RPMI7951 (cell line): ENCODE measurements at places on chromosomes 2 and 18. TPM values are rescaled to one million over a fixed set of nuclear protein-coding genes. Genes with fewer than 3 reads are reported as not detected.

DNA sequence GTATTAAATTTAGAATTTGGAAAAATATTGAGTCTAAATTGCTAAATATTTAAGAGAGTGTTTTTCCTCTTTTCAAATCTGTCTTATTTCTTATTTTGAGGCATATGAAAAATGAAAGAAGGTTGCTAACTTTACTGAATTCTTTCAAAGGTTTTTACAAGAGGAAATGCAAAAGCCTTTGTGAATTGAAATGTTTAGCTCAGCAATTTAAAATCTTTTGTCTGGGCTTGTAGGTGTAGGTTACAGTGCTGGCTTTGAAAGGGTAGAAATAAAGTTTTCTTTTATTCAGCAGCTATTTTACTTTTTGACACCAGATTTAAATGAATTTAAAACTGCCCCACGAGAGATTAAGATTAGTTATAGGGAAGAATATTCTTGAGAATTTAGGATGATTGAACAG lies 192.0 kb downstream of the CDH7 start:
- DNase-seq: no peak

GRCh38 chr2:100674666-100675065 lies 111.9 kb downstream of the PDCL3 start:
- no peak for DNase-seq

DNA sequence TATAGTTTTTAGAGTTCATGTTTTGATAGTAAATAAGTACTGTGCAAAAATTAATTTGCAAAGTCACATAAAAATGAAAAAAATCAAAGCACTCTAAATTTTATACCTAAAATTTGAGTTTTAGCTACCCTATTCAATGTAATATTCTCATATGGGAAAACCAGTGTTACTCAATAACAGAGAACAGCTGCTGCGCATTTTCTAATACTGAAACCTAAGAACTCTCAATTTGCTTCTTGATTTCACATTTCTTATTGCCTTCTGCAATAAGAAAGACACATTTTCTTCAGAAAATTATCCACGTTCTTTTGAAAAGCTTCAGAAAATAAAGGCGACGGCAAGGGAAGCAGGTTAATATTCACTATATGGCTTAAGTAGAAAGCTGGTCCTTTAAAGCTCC lies 199.1 kb upstream of the CCDC150 start:
- DNase-seq: no peak

The POTEJ gene
- total RNA-seq: not detected in 2 replicates

DNA sequence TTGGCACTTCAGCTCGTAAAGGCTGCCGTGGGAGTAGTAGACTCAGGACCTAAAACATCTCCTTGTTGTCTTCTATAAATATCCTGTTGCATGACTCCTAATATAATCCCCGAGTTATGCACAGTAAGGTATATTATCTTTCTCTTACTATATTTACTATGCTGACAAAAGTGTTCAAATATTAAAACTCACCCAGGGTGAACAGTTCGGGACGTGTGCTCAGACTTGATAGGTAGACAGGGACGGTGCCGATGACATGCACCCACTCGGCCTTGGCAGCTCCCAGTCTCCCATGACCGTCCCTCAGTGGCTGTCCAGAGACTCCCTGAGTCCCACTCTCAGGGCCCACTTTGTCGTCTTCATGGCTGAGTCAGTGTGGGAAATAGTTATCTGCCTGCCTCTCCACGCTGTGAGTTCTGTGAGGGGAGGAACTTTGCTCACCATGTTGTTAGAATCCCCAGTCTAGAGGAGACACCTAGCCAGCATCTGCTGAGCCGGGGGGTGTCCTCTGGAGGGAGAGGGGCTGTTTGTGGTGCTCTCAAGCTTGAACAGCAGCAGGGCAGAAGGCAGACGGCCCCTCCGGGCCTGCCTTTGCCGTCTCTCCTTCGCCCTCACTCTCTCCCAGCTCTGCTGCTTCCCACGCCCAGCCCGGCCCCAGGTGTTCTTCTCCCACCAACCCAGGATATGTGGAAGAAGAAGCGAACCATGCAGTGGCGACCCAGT lies 75.0 kb downstream of the DGKD start:
- no peak for DNase-seq

The XIRP2 gene
- 0.10 and 0.12 TPM in 2 replicates for total RNA-seq

GRCh38 chr18:6604573-6604941 lies 125.0 kb upstream of the ARHGAP28 start:
- DNase-seq: no peak

DNA sequence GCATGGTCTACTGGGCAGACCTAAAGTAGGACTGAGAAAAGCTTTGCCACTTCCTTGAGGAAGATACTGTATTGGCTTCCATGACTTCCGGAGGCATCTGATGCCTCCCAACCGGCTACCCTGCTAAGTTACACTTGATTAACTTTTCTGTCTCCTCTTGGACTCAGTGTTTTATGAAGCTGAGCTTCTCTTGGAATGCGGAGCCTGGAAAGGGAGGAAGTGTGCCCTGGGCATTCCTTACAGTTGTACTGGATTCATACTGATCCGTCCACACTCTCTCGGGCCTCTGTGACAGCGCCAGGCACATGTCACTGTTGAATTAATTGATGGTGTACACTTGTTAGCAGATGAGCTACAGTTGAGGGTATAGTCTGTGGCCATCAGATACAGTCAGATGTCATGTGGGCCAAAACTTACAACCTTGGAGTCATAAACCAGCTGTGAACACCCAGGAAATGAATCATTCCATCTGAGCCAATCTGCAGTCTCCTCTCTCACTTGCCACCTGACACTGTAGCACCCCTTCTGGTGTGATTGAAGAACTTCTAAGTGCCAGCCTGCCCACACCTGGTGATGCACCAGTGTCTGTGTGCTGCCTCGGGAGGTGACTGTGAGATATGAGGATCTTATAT lies 122.5 kb downstream of the FHOD3 start:
- DNase-seq: peak; percentile 73

- DNase-seq: no peak
These were observed 218.1 kb downstream of the SP3 start for GRCh38 chr2:173747035-173747434.

DNA sequence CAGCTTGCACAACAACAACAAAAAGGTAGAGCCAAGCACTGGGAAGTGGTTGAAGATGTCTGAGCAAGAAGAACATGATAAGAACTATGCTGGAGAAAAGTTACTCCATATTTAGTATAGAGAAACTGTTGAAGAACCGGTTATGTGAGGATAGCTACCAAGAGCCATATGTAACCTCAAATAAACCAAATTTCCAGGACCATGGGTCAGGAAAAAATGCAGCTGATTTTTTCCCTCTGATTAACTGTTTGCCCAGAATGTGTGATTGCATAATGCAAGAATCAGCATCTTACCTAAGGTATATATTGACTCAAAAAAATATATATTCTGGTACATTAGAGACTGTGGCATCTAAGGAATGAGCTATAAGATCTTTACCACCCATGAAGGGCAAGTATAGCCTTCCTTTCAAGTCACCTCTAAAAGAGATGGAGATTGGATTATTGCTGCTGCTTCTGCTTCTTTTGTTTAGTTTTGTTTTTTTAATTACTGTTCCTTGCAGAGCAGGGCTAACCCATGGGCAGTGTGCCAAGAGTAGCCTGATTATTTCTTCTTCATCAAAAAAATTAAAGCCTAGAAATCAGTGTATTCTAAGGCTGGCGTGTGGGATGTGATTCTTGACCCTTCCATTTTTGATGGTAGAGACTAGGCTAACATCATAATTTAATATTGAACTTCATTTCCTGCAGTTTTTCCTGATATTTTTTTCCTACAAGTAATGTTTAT lies 76.9 kb upstream of the MAP3K20 start:
- no peak for DNase-seq

- peak; percentile 36 for DNase-seq
These were observed 176.5 kb downstream of the LTBP1 start for GRCh38 chr2:33123216-33123615.

The HIBCH gene
- total RNA-seq: 23.3 and 23.7 TPM in 2 replicates

The ACOXL gene
- total RNA-seq: not detected in 2 replicates

GRCh38 chr2:157792335-157793052 lies 83.6 kb downstream of the ACVR1 start:
- DNase-seq: peak; percentile 75

- no peak for DNase-seq
These were observed 718.2 kb downstream of the DPP10 start for GRCh38 chr2:115160531-115161080.

The CXCR1 gene
- not detected in 2 replicates for total RNA-seq

DNA sequence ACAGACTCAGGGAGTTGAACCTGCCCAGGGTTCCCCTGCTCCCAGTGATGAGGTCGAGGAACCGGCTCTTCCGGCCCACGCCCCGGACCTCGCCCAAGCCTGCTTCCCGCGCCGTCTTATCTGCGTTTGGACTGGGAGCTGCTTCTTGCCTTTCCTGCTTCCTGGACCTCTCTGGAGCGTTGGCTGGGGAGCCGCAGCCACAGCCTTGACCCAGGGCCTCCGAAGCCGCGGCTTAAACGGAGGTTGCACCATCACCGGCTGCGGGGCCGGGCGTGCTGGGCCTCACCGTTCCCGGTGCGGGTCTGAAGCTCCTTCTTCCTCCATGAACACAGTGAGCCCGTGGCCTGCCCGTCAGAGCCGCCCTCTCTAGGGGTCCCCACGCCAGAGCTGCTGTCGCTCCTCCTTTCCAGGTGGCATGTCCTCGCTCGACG lies 13.3 kb downstream of the NTSR2 start:
- no peak for DNase-seq

DNA sequence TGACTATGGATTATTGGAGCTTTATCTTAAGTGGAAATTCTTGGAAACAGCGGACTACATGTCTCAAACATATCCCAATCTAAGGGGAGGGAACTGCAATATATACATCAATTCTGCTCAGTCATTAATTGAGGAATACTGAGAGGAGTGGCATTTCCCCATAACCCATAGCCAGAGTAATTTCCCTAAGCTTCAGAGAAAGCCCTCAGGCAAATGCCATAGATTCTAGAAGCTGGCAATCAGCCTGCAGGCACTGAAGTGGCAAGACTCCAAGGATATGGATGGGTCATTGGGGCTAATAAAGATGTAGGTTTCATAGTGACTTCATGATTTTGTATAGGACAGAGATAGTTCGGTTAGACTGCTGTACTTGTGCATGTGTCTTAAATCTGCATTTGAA lies 1960.5 kb upstream of the PIK3C3 start:
- no peak for DNase-seq

The AMER3 gene
- not detected in 2 replicates for total RNA-seq

- peak; percentile 40 for DNase-seq
These were observed 72.8 kb upstream of the TMEFF2 start for GRCh38 chr2:192267484-192267883.

DNA sequence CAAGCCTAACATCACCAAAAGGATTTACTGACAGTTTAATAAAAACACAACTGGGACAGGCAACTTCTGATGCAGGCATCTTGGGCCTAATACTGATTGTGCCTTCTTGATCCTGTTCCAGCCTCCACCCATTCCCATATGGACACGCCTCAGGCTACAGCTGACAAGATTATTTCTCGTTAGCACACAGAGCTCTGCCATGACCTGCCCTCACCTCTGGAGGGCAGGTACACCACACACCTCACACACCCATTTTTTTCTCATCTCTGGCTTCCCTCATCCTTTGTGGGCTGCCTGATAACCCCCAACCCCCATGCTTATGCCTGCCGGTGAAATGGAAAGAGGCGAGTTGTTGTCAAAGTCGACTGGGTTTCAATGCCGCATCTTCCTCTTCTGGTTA lies 147.0 kb downstream of the ANTXR1 start:
- DNase-seq: peak; percentile 49

The PJVK gene
- total RNA-seq: 0.59 TPM in 1 of 2 replicates, not detected in the other

DNA sequence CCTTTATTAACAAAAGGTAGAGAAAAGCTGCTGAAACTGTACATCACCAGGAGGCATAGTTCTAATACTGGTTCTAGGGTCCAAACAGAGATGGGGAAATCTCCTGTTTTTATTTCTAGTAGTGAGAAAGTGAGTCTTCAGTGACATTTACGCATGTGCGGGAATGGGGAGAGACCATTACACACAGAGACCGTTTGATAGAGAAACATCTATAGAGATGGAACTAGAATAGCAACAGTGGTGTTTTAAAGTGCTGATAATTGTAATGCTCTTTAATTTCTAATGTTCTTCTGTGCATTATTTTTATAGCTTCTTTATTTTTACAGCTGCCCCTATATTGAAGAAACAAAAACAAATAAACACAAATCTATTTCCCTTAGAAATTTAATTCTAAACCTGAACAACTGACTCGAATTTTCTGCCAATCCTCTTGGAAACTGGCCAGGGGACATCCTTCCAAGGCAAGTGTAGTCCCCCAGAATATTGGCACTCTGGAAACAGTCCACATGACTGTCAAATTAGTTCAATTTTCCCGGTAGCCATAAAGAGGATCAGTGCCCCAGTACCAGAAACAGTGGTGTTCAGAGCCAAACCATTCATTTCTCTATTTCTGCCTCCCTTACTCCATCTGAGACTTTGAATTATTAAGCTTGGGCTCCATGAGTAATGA lies 260.9 kb downstream of the ICOS start:
- no peak for DNase-seq

The RTP5 gene
- not detected in 2 replicates for total RNA-seq

- DNase-seq: no peak
These were observed 30.1 kb upstream of the MBOAT2 start for GRCh38 chr2:9033385-9034168.

The FSIP2 gene
- 0.78 and 1.9 TPM in 2 replicates for total RNA-seq

- no peak for DNase-seq
These were observed 82.6 kb upstream of the ALPP start for GRCh38 chr2:232295971-232296370.

The ASB18 gene
- total RNA-seq: not detected in 2 replicates

The SLC4A3 gene
- 2.8 and 3.0 TPM in 2 replicates for total RNA-seq

DNA sequence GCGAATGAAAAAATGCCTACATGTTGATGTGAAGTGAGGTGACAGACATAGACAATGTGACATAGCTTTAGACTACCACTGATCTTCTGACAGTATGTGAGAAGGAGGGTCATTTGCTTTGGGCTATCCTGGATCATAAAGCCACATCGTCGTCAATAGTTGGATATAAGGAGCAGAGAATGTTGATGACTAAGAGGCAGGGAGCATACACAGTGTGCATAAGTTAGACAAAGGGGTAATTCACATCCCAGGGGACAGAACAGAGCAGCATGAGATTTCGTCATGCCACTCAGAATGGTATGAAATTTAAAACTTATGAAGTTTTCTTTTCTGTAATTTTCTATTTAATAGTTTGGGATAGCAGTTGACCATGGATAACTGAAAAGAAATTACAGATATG lies 403.2 kb downstream of the DSC3 start:
- no peak for DNase-seq

DNA sequence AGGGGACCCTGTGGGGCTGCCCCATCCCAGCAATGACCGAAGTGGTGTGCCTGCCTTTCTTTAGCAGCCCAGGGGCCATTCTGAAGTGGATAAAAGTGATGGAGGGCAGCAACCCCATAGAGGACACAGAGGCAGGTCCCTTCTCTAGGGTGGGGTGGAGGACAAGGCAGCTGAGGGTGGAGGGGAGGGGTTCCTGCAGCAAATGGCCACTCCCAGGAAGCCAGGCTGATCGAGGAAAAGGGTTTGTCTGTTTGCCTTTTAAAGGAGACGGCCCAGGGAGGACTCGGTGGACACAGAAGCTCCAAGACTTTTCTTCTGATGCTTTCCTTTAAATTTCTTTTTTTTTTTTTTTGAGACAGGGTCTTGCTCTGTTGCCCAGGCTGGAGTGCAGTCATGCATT lies 272.8 kb downstream of the TWIST2 start:
- DNase-seq: no peak

The TUBA4B gene
- total RNA-seq: not detected in 2 replicates

The NEMP2 gene
- 5.9 and 11.7 TPM in 2 replicates for total RNA-seq
